Stimulated activated CD4-positive, alpha-beta T cell treated with anti-CD3 and anti-CD28 coated beads, TNF-alpha, amount 100 ng/mL, for 1 hour (primary cell): ENCODE measurements at places on chromosomes 5 and 9.

GRCh38 chr9:82117026-82117811 lies 128.6 kb downstream of the SPATA31D1 start:
- DNase-seq = no peak

DNA sequence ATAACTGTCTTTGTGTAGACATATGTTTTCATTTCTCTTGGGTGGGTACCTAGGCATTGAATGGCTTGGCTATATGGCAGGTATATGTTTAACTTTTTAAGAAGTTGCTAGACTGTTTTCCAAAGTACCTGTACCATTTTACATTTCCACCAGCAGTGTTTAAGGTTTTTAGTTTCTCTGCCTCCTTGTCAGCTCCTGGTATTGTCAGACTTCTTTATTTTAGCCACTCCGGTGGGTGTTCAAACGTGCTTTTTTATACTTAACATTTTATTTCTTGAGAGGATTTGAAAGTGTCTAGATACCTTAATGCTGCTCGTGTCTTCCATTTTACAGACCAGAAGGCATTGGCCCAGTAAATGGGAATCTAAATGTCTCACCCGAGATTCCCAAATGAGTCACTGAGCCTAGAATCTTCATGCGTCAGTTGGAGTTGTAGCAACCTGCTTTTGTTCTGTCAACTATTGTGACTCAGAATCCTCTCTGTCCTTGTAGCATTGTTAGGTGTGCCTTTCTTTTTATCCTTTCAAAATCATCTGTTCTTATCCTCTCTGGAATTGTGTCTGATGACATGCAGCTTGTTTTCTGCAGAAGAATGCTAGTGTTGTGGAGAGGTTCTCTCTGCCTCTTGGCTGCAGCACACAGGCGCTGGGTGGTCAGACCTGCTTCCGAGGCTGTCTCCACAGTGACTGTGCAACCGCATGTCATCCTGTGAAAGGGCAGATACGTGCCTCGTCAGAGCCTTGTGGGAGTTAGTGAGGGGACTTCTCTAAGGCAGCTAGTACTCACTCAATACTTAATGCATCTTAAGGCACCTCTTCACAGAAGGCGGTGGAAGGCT lies 291.8 kb downstream of the AOPEP start:
- no peak for DNase-seq

DNA sequence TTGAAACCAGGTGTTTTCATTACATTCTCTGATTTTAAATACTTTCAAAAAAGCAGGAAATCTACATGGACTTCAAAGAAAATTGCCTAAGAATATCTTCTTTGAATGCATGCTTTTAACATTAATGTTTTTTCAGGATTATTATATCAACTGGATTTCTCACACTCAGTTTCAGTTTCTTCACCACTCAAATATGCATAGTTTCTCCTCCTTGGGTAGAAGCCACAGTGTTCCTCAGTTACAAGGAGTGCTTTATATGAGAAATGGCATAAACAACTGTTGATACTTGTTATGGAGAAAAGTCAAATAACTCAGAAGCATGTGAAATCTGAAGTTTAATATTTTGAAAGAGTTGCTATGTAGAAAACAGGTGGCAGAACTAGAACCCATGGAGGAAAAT lies 196.9 kb downstream of the DMRTA1 start:
- no peak for DNase-seq

DNA sequence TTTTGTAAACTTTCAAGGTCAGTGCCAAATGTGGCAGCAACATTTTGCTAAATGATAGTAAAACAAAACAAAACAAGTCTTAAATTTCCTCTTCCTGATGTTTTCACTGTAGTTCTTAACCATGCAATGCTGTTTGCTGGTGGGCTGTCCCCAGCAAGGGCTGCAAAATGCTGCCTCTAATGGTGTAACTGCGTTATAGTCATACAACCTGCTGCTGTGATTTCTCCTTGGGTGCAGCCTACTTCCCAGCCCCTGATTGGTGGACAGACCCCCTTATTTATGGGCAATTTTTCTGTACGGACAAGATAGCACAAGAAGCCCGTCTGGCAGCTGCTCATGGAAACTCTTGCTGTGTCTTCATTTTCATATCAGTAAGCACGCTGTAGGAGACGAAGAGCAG lies 26.6 kb upstream of the PIP5K1B start:
- no peak for DNase-seq
